CMK (cell line): ENCODE measurements at places on chromosomes 5 and 9.

- DNase-seq = no peak
Observed at GRCh38 chr9:81132796-81133195, 556.6 kb downstream of the TLE1 start.

DNA sequence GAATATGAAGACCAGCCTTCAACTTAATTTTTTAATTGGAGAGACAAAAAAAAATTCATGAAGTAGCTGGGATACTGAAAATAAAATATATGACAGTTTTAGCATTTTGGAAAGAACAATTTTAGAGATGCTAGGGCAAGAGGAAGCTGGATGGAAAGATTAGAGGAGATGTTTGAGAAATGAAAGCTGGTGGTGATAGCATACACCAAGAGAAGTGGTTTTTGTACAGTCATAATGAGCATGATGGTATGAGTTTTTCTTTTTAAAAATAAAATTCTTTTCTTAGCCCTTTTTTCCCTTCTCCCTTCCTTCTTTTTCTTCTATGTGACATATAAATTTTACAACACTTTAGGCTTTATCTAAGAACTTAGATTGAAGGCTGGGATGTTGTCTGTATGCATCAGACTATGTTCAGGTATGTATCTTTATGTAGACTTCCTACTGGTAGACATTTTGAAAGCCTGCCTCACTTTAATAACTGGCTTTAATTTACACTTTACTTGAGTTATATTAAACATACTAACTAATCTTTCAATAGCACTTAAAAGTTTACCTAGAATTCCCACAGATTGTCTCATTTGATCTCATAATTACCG lies 522.5 kb downstream of the TLE4 start:
- DNase-seq = no peak

DNA sequence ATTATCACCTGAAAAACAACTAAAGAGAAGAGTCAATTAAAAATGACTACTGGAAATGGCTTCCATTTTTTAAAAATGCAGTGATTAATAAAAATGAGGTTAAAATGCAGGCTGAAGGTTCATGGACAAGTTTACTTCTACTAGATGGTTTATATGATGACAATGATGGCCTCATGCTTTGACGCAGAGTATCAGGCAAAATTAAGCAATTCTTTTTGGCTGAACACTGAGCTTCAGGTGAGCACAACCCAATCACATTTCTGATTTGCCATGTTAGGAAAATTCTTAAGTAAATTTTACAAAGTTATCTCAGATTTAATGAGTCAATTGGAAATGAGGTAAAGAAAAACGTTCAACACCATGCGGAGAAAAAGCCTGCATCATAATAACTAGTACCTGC lies 22.3 kb downstream of the DMGDH start:
- DNase-seq = no peak

GRCh38 chr5:36530215-36530614 lies 76.2 kb upstream of the SLC1A3 start:
- DNase-seq = no peak

DNA sequence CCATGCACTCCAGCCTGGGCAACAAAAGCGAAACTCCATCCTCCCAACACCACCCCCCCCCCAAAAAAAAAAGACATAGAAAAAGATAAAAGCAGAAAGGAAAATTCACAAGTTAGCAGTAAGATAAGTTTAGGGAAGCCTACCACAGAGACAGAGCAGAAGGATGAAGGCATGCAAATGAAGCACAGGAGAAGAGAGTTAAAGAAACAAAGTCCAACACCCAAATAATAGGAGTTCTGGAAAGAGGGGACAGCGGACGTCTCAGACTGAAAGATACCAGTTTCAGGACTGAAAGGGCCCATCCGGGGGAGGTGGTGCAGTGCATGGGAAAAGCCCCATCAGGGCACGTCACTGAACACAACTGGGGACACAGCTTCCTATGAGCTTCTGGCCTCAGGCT lies 54.3 kb downstream of the OTULIN start:
- DNase-seq = no peak
